ENCODE measurements at places on chromosomes 4 and X.

GRCh38 chrX:13965531-13965930, 64.2 kb downstream of the GEMIN8 start:
- H3K27ac ChIP-seq = no peak overlapping the region
- no peaks in the 10 kb centered on the region for H3K27me3 ChIP-seq
- DNase-seq = no peak
- H3K36me3 ChIP-seq = no peaks in the 10 kb centered on the region
- H3K4me1 ChIP-seq = peaks cover 3% of the 10 kb centered on the region
- no peak overlapping the region for H3K4me3 ChIP-seq

DNA sequence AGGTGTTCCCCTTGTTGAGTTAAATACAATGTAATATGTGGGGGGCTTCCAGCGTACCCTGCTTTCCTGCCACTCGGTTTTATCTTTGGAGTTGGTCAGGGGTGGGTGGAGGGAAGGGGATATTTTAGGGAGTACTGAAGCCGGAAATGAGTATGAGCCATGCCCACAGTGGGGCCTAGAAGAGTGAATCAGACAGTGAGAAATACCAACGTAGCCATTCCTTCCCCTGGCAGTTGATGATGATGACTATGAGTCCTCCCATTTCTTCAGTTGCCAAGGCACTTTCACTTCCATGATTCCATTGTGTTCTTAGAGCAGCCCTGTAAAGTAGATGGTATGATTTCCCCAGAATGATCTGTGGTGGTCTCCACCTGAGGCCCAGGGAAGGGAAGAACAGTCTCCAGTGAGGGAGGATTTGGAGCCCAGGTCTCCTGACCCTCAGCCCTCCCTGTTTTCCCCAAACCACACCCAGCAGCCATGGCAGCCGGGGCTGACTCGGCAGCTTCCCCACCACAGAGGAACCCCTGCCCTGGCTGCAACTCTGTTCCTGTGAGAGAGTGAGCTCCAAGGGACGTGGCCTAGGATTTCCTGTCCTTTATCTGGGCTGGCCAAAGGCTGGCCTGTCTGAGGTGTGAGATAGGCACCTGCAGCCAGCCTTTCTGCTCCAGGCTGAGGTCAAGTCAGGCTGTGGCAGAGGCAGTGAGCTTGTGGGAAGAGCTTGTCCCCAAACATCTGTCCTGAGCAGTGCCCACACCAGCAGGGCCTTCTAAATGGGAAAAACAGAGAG, 52.7 kb downstream of the STARD8 start:
- H3K4me1 ChIP-seq = no peaks in the 10 kb centered on the region
- no peak overlapping the region for H3K27ac ChIP-seq
- H3K27me3 ChIP-seq = no peaks in the 10 kb centered on the region
- H3K4me3 ChIP-seq = no peak overlapping the region

DNA sequence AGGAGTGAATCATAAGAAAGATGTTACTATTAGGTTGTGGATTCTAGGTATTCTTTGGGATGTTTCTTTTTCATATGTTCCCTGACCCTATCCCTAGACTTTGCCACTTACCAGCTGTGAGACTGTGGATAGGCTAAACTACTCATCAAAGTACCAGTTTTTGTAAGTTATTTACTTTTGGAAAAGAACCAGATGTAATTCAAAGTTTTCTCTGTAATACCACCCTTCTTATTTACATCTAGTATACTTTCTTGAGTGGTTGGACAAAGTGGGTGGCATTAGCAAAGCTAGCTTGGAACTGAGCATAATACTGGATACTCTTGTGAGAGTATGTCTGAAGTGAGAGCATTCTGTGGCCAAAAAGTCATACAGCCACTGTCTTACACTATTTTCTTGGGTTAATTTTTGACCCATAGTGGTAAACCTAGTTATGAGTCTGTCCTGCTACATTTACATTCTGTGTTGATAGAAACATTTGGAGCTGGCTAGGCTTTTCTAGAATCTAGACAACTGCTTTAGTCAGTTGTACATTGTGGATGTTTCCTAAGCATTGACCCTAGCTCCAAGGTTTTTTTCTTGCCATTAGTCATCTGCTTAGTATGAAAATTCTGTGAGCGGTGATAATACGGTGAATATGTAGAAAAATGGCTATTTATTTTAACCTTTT, 41.7 kb downstream of the KDM6A start:
- H3K36me3 ChIP-seq = no peaks in the 10 kb centered on the region
- no peak overlapping the region for H3K27ac ChIP-seq
- DNase-seq = no peak
- no peak overlapping the region for H3K4me3 ChIP-seq

DNA sequence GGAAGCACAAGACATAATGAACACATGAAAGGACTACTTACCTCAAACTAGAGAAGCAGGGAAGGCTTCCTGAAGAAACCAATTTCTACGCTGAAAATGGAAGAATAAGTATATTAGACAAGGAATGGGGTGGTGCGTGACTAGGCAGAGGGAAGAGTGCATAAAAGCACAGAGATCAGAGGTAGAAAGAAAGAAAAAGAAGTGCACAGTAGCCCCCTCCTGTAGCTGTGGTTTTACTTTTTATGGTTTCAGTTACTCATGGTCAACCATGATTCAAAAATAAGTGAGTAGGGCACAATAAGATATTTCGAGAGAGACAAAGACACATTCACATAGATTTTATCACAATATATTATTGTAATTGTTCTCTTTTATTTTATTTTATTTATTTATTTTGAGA, 934.5 kb upstream of the INTU start:
- H3K4me3 ChIP-seq = no peak overlapping the region
- H3K36me3 ChIP-seq = no peaks in the 10 kb centered on the region
- no peak for DNase-seq
- H3K4me1 ChIP-seq = no peaks in the 10 kb centered on the region

- H3K27ac ChIP-seq = no peak overlapping the region
- H3K4me3 ChIP-seq = no peak overlapping the region
- no peaks in the 10 kb centered on the region for H3K4me1 ChIP-seq
- no peaks in the 10 kb centered on the region for H3K27me3 ChIP-seq
- DNase-seq = no peak
Observed at GRCh38 chr4:5976431-5976830, 41.8 kb downstream of the C4orf50 start.

GRCh38 chr4:140628016-140628415, 59.3 kb upstream of the UCP1 start:
- H3K27ac ChIP-seq = no peak overlapping the region
- H3K27me3 ChIP-seq = no peaks in the 10 kb centered on the region
- H3K4me3 ChIP-seq = no peak overlapping the region
- H3K4me1 ChIP-seq = no peaks in the 10 kb centered on the region

- no peak for DNase-seq
- no peak overlapping the region for H3K4me3 ChIP-seq
- no peaks in the 10 kb centered on the region for H3K27me3 ChIP-seq
Observed at GRCh38 chr4:68466185-68466584, 18.9 kb downstream of the TMPRSS11E start.

GRCh38 chr4:109462802-109463201, 29.2 kb downstream of the SEC24B start:
- H3K27ac ChIP-seq = no peak overlapping the region
- no peaks in the 10 kb centered on the region for H3K4me1 ChIP-seq
- H3K27me3 ChIP-seq = no peaks in the 10 kb centered on the region
- no peak overlapping the region for H3K4me3 ChIP-seq
- H3K36me3 ChIP-seq = peaks cover 34% of the 10 kb centered on the region
- no peak for DNase-seq

DNA sequence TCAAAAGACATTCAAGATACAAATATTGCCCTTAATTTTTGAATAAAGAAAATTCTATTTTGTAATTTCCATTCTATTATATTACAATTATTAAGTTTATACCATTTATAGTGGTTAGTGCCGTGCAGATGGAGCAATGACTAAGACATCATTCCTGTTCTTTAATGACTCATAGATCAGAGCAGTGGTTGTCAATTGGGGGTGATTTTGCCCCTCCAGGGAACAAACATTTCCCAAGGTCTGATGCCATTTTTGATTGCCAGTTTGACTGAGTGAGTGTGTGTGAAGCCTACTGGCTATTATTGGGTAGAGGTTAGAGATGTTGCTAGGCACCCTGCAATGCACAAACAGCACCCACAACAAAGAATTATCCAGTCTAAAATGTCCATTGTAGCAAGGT, 97.9 kb upstream of the DDIT4L start:
- H3K36me3 ChIP-seq = no peaks in the 10 kb centered on the region
- no peaks in the 10 kb centered on the region for H3K27me3 ChIP-seq
- no peak overlapping the region for H3K27ac ChIP-seq
- no peak for DNase-seq
- H3K4me3 ChIP-seq = no peak overlapping the region

DNA sequence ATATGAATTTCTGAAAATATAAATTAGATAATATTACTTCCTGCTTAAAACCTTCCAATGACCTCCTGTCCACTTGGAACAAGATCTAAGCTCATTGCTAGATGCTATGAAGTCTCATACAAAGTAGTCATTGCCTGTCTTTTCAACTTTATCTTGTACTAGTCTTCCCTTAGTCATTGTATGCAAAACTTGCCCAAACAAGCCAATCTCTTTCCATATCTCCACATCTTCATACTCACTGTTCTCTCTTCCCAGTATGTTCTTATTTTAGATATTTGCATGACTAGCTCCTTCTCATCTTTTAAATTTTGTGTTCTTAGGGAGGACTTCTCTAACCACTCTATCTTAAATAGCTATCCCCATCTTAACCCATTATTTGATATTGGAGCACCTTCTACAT, 33.9 kb upstream of the CDX4 start:
- H3K4me1 ChIP-seq = no peaks in the 10 kb centered on the region
- H3K4me3 ChIP-seq = no peak overlapping the region
- no peak for DNase-seq
- H3K36me3 ChIP-seq = no peaks in the 10 kb centered on the region
- no peak overlapping the region for H3K27ac ChIP-seq

- H3K27ac ChIP-seq = no peak overlapping the region
- no peaks in the 10 kb centered on the region for H3K36me3 ChIP-seq
- no peak for DNase-seq
- no peak overlapping the region for H3K4me3 ChIP-seq
- H3K4me1 ChIP-seq = 0 out of 2 replicates have a peak, but pooled peaks cover 3% of the 10 kb centered on the region
Observed at GRCh38 chr4:13543032-13543838, 1.1 kb downstream of the NKX3-2 start.

DNA sequence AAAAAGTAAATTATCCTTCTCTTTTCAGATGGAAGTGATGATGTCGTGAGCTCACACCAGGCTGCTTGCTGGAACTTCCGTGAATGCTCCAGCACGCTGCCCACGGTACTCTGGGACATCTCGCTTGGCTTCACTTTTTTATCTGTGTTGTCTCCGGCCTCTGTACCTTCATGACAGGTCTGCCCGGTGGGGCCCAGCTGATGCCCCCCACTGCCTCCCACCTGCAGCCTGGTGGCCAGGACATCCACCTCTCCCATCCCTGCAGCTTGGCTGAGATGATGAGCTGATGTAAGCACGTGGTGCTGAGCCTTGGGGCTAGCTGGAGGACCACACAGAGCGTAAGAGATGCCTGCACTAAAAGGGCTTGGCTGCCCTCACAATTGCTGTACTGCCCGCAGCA, 59.0 kb upstream of the HELT start:
- no peaks in the 10 kb centered on the region for H3K27me3 ChIP-seq
- no peaks in the 10 kb centered on the region for H3K36me3 ChIP-seq
- no peak for DNase-seq
- H3K4me3 ChIP-seq = no peak overlapping the region

GRCh38 chr4:35948171-35948570, 296.1 kb downstream of the ARAP2 start:
- no peaks in the 10 kb centered on the region for H3K4me1 ChIP-seq
- H3K4me3 ChIP-seq = no peak overlapping the region
- no peak overlapping the region for H3K27ac ChIP-seq
- no peaks in the 10 kb centered on the region for H3K36me3 ChIP-seq
- no peaks in the 10 kb centered on the region for H3K27me3 ChIP-seq
- no peak for DNase-seq

DNA sequence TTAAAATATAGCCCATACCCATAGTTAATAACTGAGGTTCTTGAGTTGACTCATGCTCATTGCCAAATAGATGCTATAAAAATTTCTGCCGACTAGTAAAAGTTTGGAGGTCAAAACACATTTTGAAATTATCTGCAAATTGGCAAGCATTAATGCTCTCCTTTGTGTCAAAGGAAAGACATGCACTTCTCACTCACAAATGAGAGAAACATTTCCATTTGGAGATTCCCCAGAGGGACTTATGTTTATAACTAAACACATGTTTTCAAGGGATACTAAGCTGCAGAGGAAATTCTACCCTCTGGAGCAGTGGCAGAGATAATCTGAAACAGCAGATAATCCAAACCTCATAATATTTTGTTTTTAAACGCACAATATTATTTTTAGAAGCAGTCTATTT, 45.7 kb upstream of the CCDC160 start:
- no peak overlapping the region for H3K27ac ChIP-seq
- no peak for DNase-seq
- H3K36me3 ChIP-seq = no peaks in the 10 kb centered on the region

GRCh38 chrX:572538-573124, 58.0 kb upstream of the SHOX start:
- H3K27ac ChIP-seq = no peak overlapping the region
- no peak for DNase-seq
- H3K27me3 ChIP-seq = no peaks in the 10 kb centered on the region
- H3K4me1 ChIP-seq = no peaks in the 10 kb centered on the region
- H3K36me3 ChIP-seq = no peaks in the 10 kb centered on the region

GRCh38 chrX:129717892-129718291, 20.9 kb upstream of the XPNPEP2 start:
- H3K36me3 ChIP-seq = no peaks in the 10 kb centered on the region
- DNase-seq = no peak
- no peaks in the 10 kb centered on the region for H3K4me1 ChIP-seq
- H3K27me3 ChIP-seq = no peaks in the 10 kb centered on the region
- H3K4me3 ChIP-seq = no peak overlapping the region

DNA sequence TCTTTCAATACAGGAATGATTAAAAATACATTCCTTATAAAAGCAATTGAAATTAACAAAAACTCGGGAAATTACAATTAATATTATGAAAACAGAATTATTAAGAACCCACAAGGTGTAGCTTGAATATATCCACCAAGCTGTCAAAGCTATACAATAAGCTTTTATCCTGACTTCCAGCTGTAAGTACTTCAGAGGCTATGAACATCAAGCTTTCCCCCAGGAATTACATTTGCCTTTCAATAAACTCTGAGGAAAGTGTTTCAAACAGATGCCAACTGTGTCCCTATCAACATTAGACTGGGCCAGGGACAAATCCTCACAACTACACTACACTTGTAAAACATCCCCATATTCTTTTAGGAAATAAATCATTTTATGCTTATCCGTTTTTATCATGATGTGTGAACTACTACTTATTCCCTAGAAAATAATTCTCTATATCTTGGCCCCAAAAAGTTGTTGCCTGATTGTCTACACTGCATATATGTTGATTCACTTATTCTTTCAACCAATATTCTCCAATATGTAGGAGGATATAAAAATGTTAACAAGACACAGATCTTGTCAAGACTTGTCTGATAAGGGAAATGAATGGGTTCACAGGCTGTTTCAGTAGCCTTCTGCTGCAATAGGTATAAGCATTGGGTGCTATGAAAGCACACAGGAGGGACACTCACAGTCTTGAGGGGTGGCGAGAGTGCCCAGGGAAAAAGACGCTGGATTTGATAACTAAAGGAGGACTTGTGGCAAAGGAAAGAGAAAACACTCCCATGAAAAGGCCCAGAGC, 494.1 kb downstream of the CENPC start:
- no peak overlapping the region for H3K27ac ChIP-seq
- DNase-seq = no peak
- no peaks in the 10 kb centered on the region for H3K4me1 ChIP-seq
- no peaks in the 10 kb centered on the region for H3K27me3 ChIP-seq
- H3K4me3 ChIP-seq = no peak overlapping the region

All from SJCRH30 (cell line).